ENCODE measurements at places on chromosomes 11 and 22.

DNA sequence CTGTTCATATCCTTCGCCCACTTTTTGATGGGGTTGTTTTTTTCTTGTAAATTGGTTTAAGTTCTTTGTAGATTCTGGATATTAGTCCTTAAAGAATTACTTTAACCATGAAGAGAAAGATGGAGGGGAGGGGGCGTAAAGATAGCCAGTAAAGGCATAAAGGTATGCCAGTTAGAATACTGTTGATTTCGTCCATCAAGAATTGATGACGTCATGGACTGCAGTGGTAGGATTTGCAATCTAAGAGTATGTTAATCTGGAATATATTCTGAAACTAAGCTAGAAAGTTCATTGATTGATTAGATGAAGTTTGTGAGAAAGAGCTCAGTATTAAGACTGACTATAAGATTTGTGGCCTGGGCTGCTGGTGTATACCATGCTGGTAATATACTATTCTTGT, 856.1 kb downstream of the NTM start:
- DNase-seq: no peak

DNA sequence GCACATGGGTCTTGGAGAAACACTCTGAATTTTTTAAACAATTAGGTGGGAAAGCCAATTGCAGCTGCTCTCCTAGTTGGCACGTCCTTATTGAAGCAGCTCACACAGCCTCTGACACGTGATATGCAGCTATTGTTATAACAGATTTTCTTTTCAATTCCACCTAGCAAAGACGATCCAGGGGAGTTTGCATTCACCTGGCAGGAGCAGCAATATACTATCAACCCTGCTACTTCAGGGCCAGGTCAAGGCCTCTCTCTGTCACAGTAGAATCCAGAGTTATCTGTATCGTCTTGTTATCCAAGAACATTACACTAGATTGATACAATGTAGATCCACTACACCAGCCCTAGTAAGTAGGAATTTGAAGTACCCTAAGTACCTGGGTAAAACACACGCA, 8.3 kb downstream of the KRTAP5-11 start:
- DNase-seq: no peak

- no peak for DNase-seq
Observed at GRCh38 chr11:67455054-67455453, at the start of gene CABP4. TSS of gene CABP4 (plus strand) at chr11:67455354. CDS start at chr11:67455424, 70 bp downstream.

DNA sequence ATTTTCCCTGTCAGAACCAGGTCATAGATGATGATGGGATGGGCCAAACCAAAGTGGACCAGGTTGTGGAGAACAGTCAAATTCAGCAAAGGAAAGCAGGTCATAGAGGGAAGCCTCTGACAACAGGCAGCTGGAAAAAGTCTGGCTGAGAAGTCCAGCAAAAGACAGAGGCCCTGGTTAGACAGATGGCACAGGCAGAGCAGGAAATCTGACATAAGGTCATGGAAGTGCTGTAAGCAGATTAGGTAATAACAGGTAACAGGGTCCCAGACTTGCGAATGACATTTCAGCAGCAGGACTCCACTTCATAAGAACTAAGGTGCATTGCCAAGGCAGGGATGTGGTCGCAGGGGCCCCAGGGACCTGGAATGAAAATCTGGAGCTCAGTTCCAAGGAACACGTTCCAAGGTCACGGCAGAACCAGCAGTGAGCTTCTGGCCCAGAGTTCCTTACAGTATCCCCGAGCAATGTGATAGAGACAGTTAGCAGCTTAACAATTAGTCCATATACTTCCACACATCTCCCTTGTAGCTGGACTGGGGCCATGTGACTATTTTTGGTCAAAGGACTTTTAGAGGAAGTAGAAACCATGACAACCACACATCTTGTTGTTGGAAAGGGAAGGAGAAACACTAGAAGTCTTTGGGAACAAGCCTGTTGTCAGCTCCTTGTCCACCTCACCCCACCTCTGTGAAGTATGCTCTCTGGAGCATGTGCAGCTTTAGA, 75.4 kb downstream of the ME3 start:
- no peak for DNase-seq

DNA sequence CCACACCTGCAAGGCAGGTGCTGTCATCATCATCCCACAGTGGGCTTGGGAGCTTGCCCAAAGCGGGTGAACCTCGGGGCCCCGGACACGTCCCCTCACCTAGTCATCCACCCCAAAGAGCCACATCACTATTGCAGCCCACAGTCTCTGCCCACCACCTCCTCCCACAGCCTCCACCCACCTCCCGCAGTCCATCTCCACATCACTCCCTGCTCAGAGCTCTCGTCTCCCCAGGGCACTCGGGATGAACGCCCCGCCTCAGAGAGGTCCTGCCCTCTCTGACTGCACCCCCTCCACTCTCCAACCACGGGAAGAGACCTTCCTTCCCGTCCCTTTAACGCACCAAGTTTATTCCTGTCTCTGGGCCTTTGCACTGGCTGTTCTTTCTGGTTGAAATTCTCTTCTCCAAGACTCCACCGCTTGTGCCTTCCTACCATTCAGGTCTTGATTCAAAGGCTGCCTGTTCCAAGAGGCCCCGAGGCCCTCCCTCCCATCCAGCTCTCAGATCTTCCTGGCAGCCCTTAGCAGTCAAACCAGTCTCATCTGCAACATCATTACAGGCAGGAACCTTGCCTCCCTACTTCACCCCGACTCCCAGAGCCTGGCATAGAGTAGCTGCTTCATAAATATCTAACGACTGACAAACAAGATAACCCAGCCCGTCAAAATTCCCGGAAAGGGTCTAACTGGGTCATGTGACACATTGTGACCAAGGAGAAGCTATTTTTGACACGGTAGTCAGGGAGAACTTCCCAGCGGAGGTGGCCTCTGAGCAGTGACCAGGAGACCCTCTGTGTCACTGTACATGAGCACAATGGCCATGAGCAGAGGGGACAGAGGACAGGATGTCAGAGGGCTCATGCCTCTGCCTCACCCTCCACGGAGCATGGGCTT, 11.1 kb downstream of the KCNJ4 start:
- no peak for DNase-seq

DNA sequence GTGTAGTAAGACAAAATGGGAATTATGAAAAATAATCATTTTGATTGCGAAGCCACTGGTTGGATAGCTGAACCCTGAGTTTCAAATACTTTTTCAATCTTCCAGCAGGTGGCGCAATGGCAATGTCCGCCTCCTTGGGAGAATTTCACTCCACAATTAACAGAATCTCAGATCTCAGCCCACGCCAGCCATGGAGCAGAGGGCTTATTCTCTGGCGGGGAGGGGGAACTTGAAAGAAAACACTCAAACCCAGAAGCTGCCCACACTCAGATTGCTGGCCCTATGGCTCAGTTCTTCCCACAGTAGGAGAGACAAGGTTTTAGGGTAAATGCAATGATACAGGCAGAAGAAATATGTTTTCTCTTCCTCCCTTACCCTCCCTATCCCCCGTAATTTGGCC, 38.7 kb upstream of the RCN1 start:
- no peak for DNase-seq

DNA sequence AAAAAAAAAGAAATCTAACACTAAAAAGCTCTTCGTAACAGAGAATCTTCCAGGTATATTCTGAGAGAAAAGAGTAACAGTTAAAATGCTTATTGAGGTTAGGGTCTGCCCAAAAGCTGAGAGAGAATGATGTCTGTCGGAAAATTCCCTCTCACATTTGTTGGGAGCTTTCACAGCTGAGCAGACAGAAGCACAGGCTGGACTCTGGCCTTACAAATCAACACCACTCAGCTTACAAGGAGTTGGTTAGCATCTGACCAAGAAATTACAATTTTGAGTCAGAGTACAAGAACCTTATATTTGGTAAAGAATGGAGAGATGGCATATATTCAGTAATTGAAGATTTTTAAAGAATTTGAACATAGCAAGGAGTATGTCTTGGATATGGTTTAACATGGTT, 1561.0 kb upstream of the RAG2 start:
- DNase-seq: no peak

DNA sequence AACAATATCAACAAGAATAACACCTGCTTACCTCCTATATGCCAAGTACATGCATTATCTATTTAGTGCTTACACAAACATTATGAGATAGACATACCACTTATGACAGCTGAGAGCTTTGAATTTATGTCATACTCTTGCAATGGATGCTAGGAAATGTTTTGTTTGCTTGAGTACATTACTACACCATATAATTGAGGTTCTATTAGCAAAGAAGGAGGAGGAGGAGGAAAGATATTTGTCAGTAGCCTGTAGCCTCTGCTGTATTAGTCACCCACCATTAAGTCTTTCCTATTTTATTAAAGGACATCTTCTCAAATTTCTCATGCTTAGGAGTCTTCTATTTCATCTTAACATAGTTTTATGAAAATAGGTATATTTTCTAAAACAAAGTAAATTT, 6.4 kb downstream of the ANO5 start:
- no peak for DNase-seq

DNA sequence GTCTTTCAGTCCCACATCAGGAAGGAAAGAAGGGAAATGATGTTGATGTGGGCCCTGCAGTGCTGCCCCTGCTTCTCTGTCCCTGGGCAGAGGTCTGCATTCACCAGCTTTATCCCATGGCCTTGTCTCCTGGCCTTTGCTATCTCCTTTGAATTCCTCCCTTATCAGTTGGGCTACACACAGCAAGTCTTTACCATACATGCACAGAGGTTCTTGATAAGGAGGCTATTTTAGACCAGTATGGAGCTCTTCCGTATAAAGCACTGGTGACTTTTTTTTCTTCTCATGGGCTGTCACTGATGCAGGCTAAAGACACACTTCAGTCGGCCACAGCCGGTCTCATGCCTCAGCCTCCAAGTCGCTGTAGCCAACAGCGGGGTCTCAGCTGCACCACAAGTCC, 20.2 kb downstream of the MYO18B start:
- no peak for DNase-seq

DNA sequence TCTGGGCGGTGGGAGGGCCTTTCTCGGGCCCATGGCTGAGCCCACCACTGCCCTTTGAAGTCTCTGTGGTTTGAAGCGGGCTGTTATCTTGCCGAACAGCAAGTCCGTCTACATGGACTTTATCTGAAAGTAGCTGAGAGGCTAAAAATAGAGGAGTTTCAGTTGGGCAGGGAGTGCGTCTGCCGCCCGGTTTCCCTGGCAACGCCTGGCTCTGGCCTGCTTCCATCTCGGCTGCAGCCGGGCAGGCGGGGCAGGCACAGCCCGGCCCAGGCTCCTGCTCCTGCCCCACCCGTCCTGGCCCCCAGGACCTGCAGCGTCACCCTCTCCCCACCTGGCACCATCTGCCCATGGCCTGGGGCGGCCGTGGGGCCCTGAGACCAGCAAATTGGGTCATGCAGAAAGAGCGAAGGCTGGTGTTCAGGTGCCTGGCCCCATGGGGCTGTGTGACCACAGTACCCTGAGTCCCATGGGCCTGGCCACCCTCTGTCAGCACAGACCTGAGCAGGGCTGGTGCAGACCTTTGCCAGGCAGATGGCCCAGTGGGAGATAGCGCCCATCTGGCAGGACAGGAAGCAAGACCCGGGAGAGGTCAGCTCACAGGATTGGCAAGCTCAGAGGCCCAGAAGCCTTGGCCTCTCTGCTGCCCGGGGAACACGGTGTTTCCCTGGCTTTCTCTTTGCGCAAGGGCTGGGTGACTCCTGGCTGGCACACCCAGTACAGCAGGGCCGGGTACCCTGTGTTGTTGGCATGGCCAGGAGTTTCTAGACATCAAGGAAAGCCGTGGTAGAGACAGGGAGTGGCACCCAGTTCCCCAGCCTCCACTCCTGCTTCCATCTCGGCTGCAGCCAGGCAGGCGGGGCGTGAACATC, 79.1 kb upstream of the KCNQ1OT1 start:
- peak; percentile 88 for DNase-seq

Measured in left colon (tissue), 2 donors.